ENCODE measurements at places on chromosomes 7 and 10.

DNA sequence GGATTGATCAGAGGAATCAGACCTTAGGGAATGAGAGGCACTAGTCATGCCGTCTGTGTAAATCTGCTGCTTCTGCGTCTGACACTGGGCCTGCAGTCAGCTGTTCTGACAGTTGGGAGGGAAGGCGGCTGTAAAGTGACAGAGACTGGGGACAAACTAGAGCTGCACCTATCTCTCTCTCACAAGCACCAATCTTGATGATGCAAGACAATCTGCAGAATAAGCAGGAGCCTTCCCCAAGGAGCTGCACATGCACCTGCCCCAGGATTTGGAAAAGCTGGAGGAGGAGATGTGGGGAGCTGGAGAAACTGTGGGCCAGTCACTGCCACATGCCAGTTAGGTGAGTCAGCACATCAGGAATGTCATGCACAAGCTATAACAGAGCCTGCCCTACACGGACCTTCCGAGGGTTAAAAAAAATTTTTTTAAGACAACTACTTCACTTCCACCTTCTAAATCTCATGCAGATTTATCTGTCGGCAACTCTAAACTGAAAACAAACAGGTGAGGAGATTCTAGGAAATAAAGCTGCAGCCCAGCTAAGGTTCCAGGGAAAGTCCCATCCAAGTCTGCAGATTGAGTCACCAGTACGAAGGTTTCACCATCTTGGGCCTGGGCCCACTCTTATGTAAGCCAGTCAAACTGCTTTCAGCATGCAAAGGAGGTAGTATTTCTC, 39.2 kb downstream of the ENO4 start:
- DNase-seq = no peak

- DNase-seq = no peak
Measured at GRCh38 chr7:119271147-119271779, 1001.7 kb upstream of the KCND2 start.

DNA sequence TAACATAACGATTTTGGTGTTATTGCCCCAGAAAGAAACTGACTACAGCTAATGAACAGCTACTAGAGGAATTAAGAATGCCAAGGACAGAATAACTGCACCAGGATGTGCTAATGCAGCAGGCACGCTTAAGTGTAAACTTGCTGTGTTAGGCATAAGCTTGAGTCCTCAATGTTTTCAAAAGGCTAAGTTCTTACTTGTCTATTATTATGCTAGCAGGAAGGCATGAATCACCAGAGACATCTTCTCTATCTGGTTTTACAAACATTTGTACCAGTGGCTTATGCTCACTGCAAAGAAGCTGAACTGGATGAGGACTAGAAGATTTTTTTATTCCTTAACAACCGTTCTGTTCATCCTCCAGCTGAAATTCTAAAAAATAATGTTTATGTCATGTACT, 1035.3 kb downstream of the NRG3 start:
- DNase-seq = no peak

DNA sequence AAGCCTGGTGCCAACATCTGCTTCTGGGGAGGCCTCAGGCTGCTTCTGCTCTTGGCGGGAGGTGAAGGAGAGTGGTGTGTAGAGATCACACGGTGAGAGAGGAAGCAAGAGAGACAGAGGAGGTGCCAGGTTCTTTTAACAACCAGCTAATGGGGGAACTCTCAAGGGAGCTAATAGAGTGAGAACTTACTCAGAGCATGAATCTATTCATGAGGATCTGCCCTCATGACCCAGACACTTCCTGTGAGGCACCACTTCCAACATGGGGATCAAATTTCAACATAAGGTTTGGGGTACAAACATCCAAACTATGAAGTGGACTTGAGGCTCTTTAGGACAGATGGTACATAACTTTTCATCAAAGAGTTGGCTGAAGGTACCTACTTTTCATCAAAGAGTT, 5.1 kb upstream of the ZNF32 start:
- DNase-seq = no peak

DNA sequence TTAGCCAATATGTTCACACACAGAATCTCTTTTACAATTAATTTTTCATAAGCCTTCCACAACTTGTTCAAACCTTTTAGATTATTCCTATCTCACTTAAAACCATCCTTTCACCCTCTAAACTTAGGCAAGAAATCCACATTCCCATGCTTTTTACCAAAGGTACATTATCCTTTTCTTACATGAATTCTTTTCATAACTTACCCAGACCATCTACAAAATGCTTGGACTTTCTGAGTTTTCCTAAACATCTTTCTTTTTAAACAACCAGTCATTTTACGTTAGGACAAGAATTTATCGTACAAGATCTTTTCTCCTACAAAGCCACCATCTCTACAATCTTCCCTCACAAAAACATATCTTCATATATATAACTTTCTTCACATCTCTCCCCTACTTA, 18.8 kb upstream of the GARS1 start:
- DNase-seq = no peak
